ENCODE measurements at places on chromosomes 2 and 18.

DNA sequence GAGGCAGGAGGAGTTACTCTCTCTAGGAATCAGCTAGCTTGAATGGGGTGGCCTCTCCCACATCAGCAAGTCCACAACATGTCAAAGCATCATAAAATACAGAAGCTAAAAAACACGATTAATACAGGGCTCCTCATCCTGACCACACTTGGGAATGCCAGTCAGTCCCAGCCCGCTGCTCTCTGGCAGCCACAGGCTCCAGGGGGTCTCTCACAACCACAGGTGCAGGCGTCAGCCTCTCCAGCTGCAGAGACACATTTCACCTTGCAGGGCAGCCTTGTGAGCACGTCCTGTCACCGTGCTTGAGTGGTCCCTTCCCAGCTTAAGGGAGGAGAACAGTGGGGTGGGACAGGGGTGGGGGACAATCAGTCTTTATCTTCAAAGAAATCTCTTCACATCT lies 137.4 kb upstream of the SH3BP4 start:
- DNase-seq: no peak

DNA sequence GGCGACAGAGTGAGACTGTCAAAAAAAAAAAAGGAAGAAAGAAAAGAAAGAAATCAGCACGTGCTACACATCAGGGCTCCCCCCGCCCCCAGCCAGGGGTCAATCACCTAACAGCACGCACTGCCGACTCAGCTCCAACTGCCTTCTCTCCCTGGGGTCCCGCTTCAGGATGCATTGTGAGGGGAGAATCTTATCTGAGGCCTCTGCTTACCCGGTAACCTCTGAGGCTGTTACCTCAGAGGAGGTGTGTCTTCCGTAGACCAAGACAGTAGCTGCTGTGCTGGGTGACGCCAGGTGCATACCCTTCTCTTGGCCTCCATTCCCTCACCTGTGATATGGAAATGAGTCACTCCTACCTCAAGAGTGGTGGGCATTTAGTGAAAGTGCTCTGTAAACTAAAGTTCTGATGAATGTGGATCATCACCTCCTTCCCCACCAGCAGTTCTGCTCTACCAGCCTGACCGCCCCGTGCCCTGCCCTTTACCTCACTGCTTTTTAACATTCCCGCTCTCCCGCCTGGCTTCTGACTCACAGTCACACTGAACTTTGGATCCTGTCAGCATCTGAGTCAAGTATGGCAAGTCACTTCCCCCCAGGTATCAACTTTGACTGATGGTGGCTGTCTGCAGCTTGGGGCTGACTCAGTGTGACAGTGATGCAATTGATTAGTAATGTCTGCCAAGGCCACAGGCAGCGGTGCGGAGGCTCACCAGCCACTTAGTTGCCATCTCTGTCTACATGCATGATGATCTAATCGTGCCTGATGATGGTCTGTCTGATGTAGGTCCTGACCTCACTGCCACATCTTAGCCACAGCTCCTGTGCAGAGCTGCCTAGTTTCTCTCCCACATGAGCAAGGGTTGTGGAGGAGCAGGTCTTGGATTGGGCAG lies 20.1 kb downstream of the ARID5A start:
- DNase-seq: peak; percentile 97

DNA sequence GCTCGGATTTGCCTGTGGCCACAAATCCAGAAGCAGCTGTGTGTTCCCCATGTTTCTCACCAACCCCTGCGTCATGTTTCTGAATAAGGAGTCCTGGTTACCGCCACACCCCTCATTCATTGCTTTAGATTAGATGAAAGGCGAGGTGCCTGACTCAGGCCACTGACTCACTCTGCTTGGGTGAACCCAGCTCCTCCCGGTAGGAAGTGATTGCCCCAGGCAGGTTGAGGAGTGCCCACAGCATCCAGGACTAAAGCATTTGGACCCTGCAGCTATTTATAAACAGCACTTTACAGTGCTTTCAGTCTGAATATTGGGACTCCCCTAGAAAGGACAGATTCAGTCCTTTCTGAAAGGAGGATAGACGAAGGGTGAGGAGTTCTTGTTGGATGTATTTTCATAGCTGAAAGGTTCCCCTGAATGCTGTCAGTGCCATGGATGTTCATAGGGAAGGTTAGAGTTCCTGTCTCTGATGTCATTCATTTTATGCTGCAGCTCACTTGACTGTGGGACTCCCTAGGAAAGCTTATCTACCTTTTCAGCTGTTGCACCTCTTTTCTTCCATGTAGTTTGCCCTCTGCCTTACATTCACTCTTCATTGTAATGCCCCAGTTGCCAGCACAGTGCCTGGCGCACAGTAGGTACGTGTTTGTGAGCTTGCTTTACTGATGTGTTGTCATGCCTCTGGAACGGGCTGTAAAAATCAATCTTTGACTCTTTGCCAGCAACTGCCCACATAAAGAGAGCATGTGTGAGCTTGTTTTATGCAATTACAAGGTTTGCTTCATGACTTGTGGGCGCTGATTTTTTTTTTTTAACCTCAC lies 14.9 kb downstream of the ITGA6 start:
- peak; percentile 49 for DNase-seq

DNA sequence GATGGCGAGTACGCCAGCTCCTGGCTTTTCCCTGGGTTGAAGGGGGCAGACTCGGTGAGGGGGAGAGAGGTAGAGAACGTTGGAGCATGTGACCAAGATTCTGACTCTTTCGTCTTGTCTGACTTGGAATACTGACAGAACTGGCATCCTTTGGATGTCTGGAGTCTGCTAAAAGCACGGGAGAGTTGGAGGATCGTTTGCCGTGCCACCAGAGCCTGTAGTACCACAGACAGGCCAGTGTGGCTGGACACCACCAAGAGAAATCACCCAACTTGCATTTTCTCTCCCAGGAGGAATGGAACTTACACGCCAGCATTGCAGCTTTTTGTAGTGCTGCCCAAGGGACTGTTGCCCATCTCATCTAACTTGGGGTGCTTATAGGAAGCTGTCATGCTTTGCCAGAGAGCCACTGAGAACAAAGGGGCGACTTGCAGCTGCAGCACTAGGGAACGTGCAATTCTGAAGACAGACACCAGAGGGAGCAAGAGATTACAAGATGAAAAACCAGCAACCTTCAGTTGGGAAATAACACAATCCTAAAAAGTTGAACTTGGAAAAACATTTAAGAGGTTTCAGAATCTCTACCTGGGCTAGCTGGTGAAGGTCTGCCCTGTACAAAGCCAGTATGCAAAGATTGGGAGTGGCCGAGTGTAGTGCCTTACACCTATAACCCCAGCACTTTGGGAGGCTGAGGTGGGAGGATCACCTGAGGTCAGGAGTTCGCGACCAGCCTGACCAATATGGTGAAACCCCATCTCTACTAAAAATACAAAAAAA lies 24.1 kb downstream of the PSMG2 start:
- peak; percentile 89 for DNase-seq

- DNase-seq: no peak
Measured at GRCh38 chr2:239910851-239911640, 114.1 kb downstream of the NDUFA10 start.

- peak; percentile 95 for DNase-seq
Measured at GRCh38 chr2:166229678-166230023, 101.8 kb upstream of the SCN1A start.

- DNase-seq: no peak
Measured at GRCh38 chr2:127647242-127648190, 1.6 kb downstream of the GPR17 start.

GRCh38 chr2:170695521-170696410 lies 19.4 kb upstream of the SP5 start:
- no peak for DNase-seq

DNA sequence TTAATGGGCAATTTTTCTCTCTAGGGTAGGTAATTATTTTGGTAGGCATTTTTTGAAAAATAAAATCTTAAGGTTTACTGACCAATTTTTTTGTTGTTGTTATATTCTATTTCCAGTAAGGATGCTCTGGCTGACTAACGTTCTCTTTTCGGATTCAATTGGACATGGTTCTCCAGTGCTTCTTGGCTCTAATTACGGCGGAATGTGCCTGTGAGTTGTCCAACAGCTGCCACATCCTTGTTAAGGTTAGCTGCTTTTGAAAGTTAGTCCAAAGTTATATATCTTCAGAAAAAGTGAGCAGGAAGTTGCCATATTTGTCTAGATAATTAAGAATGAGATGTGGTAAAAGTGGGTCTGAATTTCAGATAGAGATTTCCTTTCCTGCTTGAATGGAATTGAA lies 45.8 kb upstream of the SMIM21 start:
- DNase-seq: no peak

- peak; percentile 79 for DNase-seq
Measured at GRCh38 chr2:6073191-6074088, 381.3 kb downstream of the SOX11 start.

- no peak for DNase-seq
Measured at GRCh38 chr18:79314838-79315388, 80.8 kb upstream of the NFATC1 start.

- no peak for DNase-seq
Measured at GRCh38 chr2:23009545-23010149, 375.3 kb upstream of the KLHL29 start.

DNA sequence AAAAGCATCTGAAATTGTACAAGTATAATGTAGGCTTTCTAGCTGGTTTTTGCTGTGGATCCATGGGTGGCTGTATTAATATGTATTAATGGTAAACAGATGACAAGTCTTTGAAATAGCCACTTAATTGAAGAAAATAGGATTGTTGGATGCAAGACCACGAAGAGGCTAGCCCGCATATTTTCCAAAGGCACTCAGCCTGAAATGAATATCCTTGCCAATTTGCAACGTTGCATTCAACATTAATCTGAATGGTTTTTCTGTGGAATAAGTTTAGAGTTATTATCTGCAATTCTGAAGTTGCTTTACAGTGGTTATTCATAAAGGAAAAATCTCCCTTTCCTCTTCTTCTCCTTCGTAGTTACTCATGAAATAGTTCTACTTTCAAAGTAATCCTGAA lies 86.2 kb upstream of the SPATS2L start:
- peak; percentile 38 for DNase-seq

GRCh38 chr2:196234672-196235071 lies 63.3 kb upstream of the STK17B start:
- DNase-seq: no peak

DNA sequence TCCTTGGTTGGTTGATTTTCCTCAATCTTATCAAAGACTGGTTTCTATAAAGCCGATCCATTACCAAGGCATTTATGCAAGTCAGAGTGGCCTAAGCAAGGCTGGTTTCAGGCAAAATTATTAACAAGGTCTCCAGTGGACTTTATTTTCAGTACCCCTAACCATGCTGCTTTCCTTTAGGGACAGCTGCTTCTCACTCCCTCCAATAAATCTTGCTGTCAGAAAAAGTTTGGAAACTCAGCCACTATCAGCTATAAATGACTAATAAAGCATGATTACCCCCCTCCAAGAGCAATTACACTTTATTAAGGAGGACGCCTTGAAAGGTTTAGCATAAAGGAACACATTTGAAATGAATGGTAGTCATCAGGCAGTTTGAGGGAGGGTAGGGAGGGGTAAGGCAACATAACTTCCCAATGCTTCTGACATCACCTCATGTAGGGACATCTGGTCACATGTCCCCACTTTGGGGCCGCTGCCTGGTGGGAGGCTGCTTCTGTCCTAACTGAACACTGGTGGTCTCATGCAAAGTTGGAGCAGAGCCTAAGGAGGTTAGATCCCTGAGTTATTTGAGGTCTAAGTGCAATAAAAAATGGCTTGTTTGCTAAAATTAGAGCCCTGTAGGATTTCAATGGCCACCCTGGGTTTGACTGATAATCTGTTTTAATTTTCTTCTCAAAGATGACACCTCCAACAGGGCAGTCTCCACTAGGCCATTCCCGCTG lies 58.0 kb upstream of the TMEM178A start:
- no peak for DNase-seq

- peak; percentile 68 for DNase-seq
Measured at GRCh38 chr2:177489719-177490301, 97.2 kb downstream of the AGPS start.

- DNase-seq: no peak
Measured at GRCh38 chr18:79917169-79917852, 34.1 kb downstream of the SLC66A2 start.

DNA sequence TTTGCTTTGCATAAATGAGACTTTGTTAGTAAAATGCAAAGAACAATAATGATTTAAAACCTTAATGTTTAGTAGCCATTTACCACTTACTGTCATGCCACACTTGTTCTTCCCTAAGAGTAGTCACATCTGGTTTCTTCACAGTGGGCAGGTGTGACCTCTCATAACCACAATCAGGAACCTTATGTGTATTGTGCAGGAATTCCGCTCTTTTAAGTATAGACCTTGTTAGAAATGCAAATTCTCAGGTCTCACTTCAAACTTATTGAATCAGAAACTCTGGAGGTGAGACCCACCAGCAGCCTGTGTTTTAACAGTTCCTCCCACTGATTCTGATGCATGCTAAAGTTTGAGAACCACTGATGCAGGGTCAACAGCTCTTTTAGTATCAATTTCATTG lies 518.8 kb upstream of the MEX3C start:
- no peak for DNase-seq

DNA sequence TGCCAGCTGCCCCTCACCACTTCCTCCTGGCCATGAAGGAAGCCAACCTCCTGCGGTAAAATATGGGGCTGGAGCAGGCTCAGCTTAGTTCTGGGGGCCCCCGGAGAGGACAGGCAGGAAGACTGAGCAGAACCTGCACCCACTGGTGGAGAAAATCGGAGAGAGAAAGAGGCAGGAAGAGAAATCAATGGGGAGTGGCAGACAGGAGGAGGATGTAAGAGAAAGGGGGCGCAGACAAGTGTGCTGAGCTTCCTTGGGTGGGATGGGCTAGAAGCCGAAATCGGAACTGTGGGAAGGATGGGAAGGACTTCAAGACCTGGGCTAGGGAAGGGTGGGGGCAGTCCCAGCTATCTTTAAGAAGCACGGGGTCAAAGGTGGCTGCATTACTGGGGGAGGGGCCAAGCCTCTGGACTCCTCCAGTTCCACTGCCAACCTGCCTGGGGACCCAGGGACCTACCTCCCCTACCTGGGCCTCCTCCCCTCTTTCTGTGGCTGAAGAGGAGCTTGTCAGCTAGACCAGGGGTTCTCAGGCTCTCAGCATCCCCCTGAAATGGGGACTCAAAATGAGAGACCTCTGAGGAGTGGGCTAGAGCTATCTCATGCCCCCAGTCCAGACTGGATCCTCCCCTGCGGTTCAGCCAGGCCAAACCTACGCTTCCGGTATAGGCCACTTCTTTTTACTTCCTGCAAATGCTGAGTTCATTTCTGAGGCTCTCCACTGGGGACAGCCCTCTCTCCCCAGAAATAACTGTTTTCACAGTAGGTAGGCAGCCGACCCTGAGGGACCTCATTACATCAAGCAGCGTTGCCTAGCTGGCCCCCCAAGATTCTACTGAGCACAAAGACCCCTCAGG lies 33.6 kb upstream of the B3GNT7 start:
- no peak for DNase-seq
